ENCODE measurements at places on chromosomes 2 and 18. TPM values are rescaled to one million over a fixed set of nuclear protein-coding genes. Genes with fewer than 3 reads are reported as not detected.

Gene TBR1
- total RNA-seq: not detected

Gene GKN2
- total RNA-seq: not detected

Gene AQP12B
- not detected for total RNA-seq

Gene LYG2
- total RNA-seq: not detected

Gene OSR1
- total RNA-seq: 8.0 TPM

Gene OR6B2
- not detected for total RNA-seq

Gene C2orf92
- total RNA-seq: 2.3 TPM

Gene ADAM23
- total RNA-seq: 68.8 TPM

Gene ATIC
- total RNA-seq: 59.5 TPM

Gene IMPACT
- total RNA-seq: 20.5 TPM

Gene RNF125
- 3.4 TPM for total RNA-seq

Gene UGT1A6
- not detected for total RNA-seq

DNA sequence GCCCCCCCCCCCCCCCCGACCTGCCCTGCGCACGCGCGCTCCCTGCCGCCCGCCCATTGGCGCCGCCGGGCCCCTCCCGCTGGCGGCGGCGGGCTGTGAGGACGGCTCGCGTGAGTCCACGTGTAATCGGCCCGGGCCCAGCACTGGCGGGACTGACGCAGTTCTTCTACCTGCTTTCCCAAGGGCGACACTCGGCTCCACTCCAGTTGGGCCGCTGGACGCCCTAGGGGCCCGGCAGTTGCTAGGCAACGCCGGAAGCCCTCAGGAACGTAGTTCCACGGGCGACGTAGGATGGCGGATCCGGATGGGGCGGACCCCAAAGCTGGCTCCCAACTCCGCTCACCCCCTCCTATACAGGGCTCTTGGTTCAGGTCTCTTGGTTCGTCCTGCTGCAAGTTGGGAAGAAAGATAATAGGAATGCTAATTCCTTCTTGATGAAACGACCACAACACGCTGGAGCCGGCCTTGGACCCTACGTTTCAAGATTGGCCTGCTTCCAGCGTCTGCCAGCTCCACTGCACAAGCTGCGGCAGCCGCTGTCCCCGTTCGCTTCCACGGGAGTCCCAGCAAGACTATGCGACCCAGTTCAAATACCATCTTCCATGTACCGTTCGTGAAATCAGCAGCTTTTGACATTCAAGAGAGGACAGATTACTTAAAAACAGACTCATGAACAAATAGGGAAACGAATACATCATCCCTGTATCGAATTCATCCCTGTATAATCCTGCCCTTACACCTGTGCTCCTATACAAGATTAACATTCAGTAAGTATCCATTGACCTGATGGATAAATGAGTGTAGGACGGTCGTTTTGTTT is 415 bp upstream of the MCFD2 start:
- peak; percentile 95 for DNase-seq

- DNase-seq: no peak
These were observed 33.9 kb downstream of the PTCD3 start for GRCh38 chr2:86139981-86140380.

DNA sequence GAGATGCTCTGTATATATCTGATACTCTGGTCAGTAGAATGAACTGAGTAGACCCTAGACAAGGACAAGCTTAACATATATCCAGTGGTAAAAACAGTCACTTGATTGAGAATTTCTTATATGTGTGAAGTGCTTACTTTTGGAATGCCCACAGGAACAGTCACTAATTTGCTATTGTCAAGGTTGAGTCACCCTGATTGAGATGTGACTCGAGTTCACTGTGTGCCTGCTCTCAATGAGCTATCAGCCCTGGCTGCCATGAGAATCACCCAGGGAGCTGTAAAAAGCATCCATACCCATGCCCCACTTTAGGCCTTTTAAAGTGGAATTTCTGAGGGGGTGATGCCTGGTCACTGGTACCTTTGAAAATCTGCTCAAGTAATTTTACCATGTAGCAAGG is 283.7 kb downstream of the SUCLG1 start:
- DNase-seq: no peak

DNA sequence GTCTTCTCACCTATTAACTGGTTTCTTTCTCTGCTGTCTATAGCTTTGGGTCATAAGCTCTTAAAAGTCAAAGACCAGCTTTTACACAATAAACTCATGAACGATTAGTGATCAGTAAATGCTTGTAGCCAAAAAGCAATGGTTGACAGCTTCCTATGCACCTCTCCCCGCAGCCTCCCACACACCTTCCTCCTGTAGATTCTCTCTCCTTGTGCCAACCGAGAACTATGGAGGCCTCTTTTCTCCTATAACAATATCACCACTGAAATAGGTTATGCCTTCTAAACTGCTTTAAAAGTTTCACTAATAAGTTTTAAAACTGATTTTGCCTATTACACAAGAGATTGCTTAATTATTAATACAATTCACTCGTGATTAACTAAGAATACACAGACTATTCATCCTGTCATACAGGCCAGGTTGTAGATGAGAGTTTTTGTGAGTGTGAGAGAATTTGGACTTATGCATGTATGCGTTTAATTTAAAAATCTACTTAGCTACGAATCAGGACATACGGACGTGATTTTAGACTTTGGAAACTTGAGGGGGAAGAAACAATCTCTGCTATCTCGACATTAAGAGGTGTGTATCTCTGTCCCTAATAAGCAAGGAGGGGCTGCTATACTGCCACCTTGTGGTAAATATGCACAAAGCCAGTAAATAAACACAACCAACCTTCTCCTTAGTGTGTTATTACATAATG is 229.1 kb upstream of the RBBP8 start:
- no peak for DNase-seq

DNA sequence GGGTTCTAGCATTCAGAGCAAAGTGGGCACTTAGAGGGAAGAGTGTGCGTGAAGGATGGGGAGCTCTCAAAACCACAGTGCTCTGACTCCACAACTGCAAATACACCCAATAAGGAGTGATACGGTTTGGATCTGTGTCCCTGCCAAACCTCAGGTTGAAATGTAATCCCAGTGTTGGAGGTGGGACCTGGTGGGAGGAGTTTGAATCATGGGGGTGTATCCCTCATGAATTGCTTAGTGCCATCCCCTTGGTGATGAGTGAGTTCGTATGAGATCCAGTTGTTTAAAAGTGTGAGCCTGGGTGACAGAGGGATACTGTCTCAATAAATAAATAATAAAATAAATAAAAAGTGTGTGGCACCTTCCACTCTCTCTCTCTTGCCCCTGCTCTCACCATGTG is 50.3 kb upstream of the CCDC85A start:
- DNase-seq: no peak

DNA sequence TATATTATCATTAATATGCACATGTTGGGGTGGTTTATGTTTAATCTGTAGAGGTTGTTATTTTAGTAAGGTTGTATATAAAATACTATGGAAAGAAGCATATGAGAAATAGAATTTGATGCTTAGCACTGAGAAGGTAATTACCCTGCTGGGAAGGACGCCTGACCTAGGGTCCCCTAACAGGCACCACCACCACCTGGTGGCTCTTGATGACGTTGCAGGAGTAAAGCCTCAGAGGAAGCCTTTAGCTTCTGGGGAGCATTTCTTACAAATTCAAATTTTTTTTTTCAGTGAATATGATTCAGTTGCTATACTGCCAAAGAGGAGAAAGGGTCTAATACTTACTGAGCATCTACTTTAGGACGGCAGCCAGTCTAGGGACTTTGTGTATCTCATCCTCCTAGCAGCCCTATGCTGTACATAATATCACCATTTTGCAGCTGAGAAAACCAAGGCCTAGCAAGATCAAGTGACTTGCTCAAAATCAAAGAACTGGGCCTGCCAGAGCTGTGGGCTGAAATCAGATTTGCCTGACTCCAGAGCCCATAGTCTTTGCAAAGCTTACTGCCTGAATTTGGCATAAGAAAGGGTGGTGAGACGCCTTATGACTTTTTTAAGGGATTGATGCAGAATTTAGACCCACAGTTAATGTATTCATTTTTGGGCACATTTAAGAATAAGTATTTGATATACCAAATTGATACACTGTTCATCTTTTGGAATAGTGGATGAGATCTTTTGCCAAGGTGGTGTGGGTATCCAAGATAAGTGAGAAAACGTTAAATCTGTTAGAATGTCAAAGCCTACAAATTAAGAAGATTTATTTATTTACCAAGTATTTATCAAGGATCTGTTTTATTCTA is 78.8 kb upstream of the GAREM1 start:
- DNase-seq: peak; percentile 53

DNA sequence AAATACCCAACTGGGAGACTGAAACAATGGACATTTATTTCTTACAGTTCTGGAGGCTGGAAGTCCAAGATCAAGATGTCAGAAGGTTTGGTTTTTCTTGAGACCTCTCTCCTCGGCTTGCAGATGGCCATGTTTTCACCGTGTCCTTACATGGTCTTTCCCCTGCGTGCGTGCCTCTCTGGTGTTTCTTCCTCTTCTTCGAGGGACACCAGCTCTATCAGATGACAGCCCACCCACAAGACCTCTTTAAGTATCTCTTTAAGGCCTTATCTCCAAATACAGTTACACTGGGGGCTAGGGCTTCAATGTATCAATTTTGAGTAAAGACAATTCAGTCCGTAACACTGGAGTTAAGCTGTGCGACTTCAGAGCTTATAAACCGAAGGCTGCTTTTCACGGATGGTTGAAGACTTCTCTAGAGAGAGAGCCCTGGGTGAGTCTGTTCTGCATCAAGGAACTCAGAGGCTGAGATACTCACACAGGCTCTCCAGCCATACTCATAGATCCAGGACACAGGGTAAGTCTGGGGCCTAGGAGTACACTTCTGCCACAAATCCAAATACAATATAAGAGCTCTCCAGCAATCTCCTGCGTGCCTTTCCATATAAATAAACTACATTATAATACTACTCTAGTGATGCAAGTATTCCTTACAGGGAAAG is 339.9 kb upstream of the PKDCC start:
- DNase-seq: no peak

- DNase-seq: no peak
These were observed 4.8 kb downstream of the MC2R start for GRCh38 chr18:13910501-13910900.

GRCh38 chr2:105399207-105399861 is 483 bp upstream of the FHL2 start:
- DNase-seq: no peak

DNA sequence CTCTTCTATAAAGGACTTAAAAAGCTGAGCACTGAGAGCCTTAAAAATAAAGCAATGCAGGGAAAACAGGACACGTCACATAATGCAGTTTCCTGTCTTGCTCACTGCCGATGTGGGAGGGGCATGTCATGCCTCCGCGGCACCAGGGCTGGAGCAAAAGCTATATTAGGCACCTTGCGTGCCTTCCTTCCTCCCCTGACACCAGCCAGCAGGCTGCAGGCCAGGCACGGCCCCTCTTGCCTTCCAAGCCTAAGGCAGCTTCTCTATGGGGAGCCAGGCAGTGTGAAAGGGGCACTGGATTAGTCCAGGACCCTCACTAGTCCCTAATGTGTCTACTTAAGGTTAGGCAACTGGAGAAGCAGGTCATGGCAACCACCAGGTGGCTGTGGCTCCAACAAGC is 26.3 kb downstream of the MRPL35 start:
- peak; percentile 87 for DNase-seq

GRCh38 chr2:187617120-187617519 is 62.9 kb upstream of the TFPI start:
- no peak for DNase-seq

GRCh38 chr2:85303780-85304531 is 23.8 kb downstream of the TGOLN2 start:
- DNase-seq: no peak

GRCh38 chr18:63181706-63182309 is 137.8 kb downstream of the BCL2 start:
- no peak for DNase-seq

DNA sequence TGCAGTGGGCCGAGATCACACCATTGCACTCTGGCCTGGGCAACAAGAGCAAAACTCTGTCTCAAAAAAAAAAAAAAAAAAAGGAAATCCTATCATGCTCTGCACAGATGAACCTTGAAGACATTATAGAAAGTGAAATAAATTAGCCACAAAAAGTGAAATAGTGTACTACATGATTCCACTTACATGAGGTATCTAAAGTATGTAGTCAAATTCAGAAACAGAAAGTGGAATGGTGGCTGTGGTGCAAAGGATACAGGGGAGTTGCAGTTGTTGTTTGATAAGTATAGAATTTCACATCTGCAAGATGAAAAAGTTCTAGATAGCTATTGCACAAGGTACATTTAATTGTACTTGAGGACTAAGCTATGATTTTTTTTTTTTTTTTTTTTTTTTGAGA is 5.2 kb downstream of the ZRANB3 start:
- no peak for DNase-seq

DNA sequence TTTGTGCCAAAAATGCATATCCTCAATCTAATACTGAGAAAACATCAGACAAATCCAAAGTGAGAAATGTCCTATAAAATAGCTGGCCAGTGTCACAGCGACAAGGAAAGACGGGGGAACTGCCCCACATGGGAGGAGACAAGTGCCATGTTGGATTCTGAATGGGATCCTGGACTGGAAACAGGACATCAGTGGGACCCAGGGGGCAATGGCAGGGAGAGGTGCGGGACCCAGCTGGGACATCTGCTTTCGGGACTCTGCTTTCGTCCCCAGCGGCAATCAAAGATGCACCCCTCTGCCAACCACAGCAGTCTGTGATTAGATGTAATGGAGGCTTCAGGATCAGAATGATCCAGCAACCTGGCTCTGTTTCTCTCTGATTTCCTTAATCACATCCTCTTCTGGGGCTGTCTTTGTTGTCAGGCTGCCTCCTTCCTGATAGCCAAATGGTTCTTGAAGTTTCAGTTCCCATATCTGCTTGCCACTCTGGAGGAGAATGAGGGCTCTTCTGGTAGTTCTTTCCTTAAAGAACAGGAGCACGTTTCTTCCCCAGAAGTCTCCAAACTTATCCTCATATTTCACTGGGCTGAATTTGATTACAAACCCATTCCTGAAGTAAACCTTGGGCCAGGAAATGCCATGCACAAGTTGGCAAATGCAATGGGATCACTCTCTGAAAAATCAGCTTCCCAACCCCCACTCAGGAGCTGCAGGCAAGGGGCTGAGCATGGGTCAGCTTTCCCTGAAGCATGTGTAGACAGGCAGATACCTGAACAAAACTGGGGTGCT is 13.6 kb upstream of the PROC start:
- no peak for DNase-seq

GRCh38 chr2:235220331-235220730 is 268.5 kb downstream of the SH3BP4 start:
- no peak for DNase-seq

GRCh38 chr18:28151434-28151833 is 25.5 kb downstream of the CDH2 start:
- DNase-seq: no peak

DNA sequence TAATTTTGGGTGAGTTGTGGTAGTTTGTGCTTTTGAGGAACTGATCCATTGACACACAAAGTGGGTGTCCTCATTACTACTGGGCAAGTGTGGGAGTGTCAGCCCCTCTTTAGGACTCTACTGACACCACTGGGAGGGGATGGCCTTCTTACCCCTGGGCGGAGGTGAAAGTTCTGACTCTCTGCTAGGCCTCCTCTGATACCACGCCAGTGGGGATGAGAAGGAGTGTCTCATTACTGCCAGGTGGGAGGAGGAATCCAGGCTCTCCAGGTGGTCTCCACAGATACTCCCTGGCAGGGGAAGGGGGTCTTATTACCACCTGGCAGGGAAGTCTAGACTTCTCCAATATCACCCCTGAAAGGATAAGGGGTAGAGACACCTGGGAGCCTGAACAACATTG is 9.1 kb downstream of the LCLAT1 start:
- no peak for DNase-seq

Data from left ventricle myocardium superior (tissue), 1 donor.